ENCODE measurements at places on chromosomes 13 and 19.

- no peak for DNase-seq
These were observed 43.0 kb upstream of the UQCRFS1 start for GRCh38 chr19:29255912-29256311.

- DNase-seq: no peak
These were observed 1052.0 kb downstream of the DIAPH3 start for GRCh38 chr13:59111751-59112171.

DNA sequence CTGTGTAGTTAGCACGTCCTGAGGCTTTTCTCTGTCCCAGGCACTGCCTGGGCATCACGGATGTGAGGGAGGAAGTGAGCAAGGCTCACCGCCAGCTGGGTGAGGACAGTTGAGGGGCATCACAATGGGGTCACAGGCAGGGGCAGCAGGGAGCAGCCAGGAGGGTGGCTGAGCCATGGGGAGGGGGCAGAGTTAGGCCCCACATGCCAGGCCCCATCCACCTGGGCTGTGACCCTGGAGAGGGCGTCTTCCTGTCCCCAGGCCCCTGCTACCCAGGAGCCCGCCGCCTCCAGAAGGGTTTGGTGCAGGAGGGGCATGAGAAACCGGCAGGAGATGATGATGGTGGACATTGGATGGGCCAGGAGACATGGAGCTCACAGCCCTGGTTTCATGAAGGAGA lies 56.8 kb upstream of the F7 start:
- no peak for DNase-seq

DNA sequence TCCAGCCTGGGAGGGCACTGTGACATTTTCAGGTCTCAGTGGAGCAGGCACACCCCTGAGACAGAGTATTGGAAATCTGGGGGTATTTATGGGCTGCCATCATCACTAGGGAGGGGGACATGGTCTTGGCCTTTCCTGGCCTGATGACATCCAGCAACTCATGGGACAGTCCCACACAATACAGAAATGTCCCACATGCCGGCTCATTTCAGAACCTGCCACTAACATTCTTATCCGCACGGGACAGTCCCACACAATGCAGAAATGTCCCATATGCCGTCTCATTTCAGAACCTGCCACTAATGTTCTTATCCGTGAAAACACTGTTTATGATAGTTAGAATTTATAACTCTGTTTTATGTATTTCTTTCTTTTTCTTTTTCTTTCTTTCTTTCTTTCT lies 9.8 kb downstream of the SLC8A2 start:
- no peak for DNase-seq

GRCh38 chr19:11230621-11231386 lies 8.6 kb upstream of the ANGPTL8 start:
- DNase-seq: no peak

GRCh38 chr13:40878321-40878720 lies 88.9 kb downstream of the SLC25A15 start:
- DNase-seq: no peak

DNA sequence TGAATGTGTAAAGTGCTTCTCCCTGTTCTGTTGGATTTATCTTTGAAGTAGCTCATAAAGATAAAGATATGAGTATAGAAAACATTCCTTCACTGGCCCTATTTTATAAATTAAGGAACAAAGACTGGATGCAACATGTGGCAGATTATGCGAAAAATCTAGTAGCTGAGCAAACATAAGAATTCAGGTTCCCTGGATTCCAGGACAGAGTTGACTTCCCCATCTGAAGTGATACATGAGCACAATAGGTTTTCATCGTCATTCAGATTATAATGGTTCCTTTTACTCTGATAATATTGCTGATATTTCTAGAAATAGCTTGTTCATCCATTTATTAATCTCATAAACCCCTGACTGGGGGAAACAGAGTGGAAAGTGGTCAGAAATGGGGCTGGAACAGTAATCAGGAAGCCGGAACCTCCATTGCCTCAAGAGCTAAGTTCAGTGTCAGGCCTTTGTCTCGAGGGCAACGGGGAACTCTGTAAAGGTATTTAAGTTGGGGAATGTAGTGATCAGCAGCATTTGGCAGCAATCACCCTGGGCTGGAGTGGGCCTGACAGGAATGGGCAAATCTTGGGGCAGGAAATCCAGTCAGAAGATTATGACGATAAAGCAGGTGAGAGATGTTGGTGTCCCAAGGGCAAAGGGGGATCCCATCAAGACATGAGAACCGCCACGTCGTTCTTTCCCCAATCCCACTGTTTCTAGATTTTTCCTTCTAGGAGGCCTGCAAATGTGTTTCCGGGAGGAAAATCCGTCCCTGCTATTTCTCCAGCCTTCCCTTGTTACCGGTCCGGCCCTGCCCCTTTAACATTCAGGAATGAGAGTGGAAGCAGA lies 232.5 kb upstream of the SERP2 start:
- no peak for DNase-seq

DNA sequence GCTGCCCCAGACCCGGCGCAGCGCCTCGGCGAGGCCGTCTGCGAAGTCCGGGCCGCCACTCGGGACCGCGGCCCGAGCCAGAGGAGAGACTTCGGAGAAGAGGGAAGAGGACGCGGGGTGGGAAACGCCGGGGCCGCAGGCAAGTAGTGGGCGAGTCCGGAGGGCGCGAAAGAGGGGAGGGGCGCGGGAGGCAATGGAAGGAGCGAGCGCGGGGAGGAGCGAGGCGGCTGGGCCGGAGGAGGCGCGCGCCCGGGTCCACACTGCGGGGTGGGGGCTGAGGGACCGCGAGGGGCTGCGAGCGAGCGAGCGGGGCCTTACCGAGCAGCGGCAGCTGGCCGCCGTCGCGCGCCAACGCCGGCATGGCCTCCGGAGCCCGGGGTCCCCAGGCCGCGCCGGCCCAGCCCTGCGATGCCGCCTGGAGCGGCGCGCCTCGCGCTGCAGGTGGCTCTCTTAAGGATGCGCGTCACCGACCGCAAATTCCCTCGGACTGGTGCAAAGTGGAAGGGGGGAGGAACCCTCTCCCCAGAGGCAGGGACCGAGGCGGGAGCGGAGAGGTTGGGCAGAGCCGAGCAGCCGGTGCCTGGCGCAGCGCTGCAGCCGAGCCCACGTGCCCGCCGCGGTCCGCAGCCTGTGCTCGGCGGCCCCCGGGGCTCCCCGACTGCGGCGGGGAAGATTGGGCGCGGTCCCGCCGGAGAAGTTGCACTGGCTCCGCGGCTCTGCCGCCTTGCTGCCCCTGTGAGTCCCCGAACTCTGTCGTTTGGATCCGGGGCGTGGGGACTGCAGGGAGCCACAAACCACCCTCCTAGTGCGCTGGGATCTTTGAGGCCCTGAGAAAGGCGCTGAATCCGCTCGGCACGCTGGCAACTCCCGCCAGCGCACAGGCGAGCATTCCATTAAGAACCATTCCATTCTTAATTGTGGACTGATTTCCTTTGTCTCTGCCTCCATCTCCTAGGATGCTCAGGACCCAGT lies at the start of gene FLT3:
Gene FLT3, minus strand, starts transcription at position 427 of the 972 bp plus-strand sequence. Its CDS starts 66 bp downstream, at position 361.
- DNase-seq: no peak

DNA sequence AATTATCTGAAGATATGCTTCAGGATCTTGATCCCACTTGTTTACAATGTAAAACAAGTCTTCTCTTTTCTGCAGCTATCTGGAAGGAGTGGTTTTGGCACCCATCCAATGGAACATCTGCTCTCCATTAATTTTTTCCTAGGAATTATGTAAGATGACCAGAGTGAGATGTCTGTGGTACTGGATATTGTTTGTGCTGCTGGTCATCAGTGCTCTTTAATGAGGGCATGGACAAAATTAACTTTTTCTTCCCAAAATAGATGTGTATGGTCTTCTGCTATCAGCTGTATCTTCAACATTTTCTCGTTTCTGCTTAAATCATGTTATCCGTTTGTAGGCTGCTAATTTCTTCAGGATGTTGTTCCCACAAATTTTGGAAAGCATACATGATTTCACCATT lies 415.4 kb upstream of the KLHL1 start:
- no peak for DNase-seq

DNA sequence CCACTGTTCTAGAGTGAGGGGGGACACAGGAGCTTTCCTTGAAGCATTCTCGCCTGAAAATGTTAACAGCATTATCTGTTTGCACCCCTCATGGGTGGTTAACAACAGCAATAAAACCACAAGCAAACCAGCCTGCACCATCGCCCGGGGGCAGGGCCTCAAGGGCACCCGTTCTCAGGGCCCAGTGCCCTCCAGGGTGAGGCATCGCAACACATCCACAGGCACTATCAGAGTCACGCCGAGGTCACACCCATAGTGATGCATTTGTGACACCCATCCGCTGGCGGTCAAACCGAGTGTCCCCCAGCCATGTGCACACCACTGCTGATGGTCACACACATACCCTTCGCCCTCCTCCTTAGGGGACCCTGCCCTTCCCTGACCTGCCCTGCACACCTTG lies 4.6 kb downstream of the FUT5 start:
- no peak for DNase-seq

GRCh38 chr19:45927565-45928261 lies 13.1 kb upstream of the NANOS2 start:
- peak; percentile 82 for DNase-seq

GRCh38 chr19:46622118-46622446 lies 2.8 kb downstream of the PTGIR start:
- no peak for DNase-seq

DNA sequence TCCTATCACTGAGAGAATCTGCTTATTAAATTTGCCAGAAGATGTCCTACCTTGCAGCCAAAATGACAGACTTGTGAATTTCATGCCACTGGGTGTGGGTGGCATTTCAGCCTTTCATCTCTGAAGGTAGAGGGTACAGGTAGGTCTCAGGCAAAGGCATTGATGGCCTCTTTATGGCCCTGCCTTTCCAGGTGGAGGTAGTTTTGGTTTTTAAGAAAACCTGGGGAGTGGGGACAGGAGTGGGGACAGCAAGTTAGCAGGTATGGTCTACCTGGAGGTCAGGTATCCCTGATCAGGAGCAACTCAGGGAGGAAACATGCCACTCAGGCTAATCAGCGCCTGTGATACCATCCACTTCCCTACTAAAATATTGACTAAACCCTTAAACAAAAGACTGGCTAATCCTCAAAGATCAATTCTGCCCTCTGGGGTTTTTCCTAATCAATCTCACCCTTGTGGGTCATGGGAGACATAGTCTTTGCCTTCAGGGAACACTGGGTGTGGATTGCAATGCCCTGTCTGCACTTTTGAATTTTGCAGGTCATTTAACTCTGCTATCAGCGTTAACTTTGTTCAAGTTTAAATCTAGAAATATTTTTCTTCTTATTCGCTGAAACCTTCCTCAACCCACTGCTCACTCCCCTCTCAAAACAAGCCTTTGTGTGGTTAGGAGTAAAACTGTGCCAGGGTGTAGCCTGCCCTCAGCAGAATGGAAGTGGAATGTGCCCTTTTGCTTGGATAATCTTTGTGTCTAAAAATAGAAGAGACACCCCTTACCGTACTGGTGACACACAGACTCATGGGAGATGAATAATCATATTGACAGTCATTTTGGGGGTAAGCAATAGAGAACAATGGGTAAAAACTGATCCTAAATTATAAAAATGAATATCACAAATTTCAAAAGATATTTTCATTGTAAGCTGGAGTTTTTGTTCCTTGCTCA lies 233.7 kb downstream of the COG6 start:
- no peak for DNase-seq

DNA sequence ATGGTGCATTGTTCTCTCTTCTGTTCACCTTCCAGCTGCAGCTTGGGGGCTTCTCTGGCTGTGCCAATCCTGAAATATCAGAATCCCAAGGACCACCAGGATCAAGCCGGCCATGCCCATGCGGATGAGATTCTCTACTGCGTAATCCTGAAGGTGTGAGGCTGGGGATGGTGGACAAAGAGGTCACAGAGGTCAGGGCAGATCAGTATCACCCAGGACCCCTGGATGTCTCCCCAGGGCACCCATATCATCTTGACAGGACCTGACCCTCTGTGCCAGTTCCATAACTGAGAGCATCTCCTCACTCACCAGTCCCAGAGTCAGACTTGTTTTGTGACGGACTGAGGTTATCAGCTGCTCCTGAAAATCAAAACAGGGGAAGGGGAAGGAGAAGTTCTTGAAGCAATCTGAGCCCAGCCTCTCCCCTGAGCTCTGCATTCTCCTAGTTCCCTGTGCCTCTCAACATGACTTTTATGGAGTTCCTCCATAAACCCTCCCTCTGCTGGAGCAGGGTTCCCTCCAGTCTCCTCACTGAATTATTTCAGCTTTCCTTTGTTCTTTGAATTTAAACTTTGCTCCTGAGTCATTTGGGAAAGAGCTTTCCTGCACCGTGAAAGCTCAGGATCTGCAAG lies 5.5 kb downstream of the LILRA5 start:
- no peak for DNase-seq

DNA sequence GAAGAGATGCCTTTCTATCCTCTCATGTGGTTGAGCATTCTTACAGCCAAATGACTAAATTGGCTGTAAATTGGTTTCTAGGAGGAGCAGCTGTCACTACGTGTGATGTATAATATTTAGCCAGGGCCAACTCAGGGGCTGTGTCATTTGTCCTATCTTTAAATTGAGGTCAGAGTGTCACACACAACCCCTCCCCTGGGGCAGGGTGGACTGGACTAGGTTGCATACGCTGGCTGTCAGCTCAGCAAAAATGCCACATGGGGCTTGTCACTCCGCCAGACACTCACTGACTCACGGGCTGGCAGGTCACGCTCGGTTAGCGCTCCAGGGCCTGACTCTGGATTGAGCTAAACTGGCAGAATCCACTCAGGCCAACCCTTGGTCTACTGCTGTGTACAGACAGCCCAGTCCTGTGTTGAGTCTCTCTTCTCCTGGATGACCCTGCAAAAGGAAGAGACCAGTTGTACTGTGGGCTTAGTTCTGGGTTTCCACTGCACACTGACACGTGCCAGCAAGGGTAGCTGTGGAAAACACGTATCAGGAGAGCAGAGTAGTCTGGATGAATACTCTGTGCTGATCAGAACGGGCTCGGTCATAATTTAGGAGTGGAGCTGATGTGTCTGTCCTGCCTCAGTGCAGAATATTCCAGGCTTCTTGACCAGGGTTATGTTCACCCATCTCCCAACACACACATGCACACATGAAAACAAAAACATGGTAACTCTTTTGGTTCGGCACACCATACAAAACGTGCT lies 29.1 kb downstream of the SHISA2 start:
- DNase-seq: no peak

DNA sequence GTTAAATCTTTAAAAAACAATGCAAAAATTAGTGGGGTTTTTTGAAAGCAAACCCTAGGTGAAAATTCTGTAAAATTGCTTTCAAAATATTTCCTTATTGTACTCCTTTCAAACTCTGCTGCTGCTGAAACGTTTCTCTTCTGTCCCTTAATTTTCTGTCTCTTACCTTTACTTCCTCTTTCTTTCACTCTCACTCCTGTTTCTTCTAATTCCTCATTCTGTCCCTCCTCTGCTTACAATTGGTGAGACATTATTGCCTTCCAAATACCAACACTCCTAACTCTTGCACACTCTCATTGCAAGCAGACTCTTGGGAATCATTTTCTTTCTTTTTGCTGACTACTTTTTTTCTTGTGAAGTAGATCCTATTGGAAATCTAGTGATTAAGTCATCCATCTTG lies 685.6 kb upstream of the SLITRK1 start:
- no peak for DNase-seq

GRCh38 chr19:16168465-16169081 lies 4.8 kb downstream of the CIB3 start:
- no peak for DNase-seq

GRCh38 chr13:113209759-113210421 lies 477 bp downstream of the CUL4A start:
- DNase-seq: peak; percentile 76

GRCh38 chr13:37984357-37984756 lies 114.8 kb upstream of the TRPC4 start:
- no peak for DNase-seq

GRCh38 chr13:79709471-79709870 lies 228.5 kb downstream of the NDFIP2 start:
- no peak for DNase-seq

Data from T follicular helper cell (primary cell).